ENCODE measurements at places on chromosomes 7 and 10. TPM values are rescaled to one million over a fixed set of nuclear protein-coding genes. Genes with fewer than 3 reads are reported as not detected.

DNA sequence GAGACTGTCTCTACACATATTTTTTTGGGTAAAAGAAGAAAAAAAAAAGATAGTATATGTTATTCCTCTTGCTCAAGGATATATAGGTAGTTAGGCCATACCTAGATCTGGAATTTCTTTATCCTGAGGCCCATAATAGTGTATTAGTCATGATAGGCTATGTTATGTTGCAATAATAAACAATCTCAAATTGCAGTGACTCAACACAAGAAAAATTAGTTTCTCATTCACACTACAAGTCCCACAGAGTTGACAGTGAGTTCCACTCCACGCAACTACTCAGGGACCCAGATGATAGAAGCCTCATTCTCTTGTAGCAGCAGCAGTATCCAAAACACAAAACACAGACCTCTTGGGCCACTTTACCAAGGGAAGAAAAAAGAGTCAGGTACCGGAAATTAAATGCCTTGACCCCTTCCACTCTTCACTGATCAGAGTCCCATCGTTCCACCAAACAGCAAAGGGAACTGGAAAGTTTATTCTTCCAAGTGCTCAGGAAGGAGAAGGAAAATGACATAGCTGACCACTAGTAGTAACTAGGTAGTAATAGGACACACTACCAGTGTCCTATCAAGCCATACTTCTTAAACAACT, 7.4 kb upstream of the C10orf67 start:
- no peak for DNase-seq

DNA sequence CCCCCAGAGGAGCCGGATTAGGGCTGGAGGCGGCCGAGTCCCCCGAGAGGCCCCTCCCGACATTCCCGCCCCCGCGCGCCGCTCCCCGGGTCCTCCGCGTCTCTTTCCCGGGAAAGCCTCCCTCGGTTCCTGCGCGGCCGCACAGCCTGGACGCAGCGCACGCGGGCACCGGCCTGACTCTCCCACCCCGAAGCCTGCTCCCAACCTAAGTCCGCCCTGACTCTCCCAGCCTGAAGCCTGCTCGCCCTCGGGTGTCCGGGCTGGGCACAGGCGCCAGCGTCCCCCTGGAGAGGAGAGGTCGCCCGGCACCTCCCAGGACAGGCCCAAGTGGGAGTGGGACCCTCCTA, 441 bp upstream of the VENTX start:
- no peak for DNase-seq

- DNase-seq = no peak
Measured at GRCh38 chr10:102312683-102313082, 67.4 kb downstream of the GBF1 start.

DNA sequence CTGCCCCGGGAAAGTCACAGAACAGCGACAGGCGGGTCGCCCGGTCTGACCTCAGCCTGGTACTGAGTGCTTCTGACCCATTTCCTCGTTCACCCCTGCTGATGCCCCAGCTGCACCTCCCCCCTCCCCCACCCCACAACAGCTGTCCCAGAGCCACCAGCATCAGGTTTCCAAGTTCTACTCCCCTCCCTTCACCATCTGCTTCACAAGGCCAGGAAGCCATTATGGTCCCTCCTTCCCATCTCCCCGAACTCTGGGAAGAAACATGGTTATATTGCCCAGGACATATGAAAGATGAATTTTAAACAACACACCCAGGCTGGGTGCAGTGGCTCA, 301.9 kb upstream of the GALNT17 start:
- no peak for DNase-seq

Gene NXPH1
- not detected for total RNA-seq

DNA sequence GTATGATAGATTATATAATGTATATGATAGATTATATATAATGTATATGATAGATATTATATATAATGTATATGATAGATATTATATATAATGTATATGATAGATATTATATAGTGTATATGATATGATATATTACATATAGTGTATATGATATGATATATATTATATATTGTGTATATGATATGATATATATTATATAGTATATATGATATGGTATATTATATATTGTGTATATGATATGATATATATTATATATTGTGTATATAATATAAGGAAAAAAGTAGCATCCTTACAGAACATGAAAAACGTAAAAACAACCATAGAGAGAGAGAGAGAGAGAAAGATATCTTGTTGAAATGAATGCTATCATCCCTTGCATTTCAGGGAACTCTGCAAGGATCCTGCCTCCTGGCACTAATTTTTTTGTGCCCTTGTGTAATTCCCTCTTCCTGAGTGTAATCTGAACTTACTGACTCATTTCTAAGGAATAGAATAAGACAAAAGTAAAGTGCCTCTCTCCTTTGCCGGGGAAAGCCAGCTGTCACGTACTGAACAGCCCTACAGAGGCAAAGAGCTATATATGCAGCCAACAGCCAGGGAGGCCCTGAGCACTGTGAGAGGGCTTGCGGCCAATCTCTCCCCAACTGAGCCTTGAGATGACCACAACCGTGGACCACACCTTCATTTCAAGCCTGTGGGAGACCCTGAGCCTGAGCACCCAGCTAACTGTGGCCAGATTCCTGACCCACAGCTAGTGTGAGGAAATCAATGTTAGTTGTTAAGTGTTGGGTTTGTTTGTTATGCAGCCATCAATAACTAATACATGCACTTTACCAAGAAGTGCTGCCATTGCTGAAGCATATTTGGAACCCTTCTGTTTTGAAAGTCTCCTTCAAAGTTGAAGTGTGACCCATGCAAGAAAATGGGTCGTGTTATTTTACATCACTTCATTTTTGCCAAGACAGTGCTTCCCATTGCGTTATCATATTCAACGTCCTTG, 61.1 kb upstream of the EZH2 start:
- no peak for DNase-seq

Gene BTBD16
- 0.25 TPM for total RNA-seq

GRCh38 chr7:81333536-81333935, 414.7 kb upstream of the SEMA3C start:
- no peak for DNase-seq

GRCh38 chr10:101236376-101237080, 7.3 kb upstream of the LBX1 start:
- no peak for DNase-seq

- no peak for DNase-seq
Measured at GRCh38 chr7:114298011-114298410, 116.6 kb upstream of the FOXP2 start.

DNA sequence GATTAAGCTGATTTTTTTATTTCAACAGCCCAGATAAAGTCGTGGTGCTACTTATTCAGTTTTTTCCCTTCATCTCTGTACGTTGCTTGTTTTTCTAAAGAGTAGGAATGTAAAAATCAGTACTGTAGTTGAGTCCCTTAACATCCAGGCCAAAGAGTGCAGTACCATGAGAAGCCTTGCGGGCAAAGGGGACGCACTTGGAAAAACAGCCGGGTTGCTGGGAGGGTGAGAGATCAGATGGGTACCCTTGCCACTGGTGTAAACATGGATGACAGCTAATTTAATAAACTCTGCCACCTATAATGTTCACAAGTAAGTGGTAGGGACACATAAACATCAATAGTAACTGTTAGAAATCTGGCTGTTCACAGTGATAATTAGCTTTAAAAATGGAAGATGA, 175.9 kb downstream of the POU6F2 start:
- DNase-seq = no peak

Gene PTPRN2
- 0.93 TPM for total RNA-seq

DNA sequence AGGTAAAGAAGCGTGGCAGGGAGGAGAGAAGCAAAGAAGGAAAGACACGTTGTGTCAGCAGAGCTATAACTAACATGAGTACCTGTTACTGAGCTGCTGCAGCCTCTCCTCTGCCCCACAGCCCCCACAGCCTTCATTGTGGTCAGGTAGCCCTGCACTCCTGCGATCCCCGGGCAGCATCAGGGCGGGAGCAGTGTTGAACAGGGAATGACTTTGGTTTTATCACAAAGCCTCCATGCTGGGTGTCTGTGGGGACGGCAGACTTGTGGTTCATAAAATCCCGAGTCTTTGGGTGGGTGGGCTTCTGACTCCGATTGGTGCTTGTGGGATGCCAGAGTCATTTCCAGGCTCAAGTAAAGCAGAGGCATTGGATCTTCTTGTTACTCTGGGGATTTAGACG, 14.8 kb upstream of the PRKAG2 start:
- DNase-seq = no peak

DNA sequence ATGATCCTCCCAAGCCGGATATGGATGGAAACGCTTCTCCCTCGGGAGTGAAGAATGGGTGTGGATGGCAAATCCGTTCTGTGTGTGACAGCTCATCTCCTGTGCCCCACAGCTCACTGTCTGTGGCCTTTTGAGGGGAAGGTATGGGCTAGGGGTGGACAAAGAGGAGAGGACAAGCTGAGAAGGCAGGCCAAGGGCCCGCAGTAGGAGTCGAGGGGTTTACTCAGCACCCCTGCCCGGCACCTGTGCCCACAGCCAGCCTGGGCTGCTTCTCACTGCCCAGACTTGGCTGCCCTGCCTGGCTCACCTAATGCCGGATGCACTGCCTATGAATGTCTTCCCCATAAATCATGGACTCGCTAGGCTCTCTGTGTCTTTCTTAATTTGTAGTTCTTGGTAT, 503.8 kb downstream of the TCERG1L start:
- DNase-seq = no peak

DNA sequence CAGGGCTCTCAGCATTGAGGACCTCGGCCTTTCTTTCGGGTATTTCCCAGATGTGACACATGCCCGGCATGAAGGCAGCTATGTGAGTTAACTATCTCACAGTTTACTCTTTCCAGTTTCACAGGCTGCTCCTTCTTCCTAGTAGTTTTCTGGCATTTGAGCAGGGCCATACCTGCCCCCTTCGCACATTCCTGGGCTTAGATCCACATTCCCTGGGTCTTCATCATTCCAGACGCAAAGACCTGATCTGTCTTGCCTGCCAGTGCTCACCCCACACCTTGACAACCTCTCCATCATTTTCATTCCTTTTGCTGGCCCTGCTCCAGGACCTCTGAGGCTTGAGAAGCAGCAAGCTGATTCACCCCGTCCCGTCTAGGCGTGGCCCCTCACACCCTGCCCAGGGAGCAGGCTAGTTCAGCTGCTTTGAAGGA, 227.5 kb downstream of the WDR11 start:
- no peak for DNase-seq

GRCh38 chr10:114684822-114685209, 26.7 kb upstream of the ABLIM1 start:
- no peak for DNase-seq

Gene TACC2
- 348 TPM for total RNA-seq

- DNase-seq = no peak
Measured at GRCh38 chr7:66198956-66199355, 6.2 kb upstream of the TPST1 start.

GRCh38 chr10:119209736-119210355, 2.5 kb downstream of the GRK5 start:
- no peak for DNase-seq

Gene VIPR2
- total RNA-seq = 18.5 TPM

Gene EN2
- not detected for total RNA-seq

DNA sequence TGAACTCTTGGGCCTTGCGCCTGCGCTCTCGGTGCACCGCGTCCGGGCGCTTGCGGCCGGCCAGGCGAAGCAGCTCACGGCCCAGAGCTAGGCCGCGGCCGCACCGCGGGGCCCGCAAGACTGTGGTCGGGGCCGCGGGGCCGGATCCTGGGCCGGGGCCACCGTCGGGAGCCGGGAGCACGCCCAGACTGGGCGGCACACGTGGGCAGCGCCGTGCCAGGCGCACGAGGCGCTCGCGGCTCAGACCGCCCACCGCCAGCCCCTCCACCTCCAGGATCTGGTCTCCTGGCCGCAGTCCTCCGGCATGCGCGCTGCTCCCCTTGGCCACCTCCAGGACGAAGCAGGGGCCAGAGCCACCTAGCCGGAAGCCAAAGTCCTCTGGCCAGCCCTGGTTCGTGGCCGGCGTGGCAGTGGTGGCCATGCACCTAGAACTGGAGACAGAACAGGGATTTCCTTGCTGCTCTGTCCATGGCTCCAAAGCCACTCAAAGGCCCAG, at the start of gene GRID2IP:
Gene GRID2IP (minus strand): TSS at position 446 of the 496 bp plus-strand sequence. CDS start 25 bp downstream, at position 421.
- no peak for DNase-seq

Gene SPDYE16
- 0.32 TPM for total RNA-seq

Gene NOS3
- total RNA-seq = 9.6 TPM

- no peak for DNase-seq
Measured at GRCh38 chr10:6228010-6228511, 25.3 kb downstream of the PFKFB3 start.

- no peak for DNase-seq
Measured at GRCh38 chr10:113843972-113844485, 9.9 kb downstream of the DCLRE1A start.

Gene PTPN20
- 15.9 TPM for total RNA-seq

DNA sequence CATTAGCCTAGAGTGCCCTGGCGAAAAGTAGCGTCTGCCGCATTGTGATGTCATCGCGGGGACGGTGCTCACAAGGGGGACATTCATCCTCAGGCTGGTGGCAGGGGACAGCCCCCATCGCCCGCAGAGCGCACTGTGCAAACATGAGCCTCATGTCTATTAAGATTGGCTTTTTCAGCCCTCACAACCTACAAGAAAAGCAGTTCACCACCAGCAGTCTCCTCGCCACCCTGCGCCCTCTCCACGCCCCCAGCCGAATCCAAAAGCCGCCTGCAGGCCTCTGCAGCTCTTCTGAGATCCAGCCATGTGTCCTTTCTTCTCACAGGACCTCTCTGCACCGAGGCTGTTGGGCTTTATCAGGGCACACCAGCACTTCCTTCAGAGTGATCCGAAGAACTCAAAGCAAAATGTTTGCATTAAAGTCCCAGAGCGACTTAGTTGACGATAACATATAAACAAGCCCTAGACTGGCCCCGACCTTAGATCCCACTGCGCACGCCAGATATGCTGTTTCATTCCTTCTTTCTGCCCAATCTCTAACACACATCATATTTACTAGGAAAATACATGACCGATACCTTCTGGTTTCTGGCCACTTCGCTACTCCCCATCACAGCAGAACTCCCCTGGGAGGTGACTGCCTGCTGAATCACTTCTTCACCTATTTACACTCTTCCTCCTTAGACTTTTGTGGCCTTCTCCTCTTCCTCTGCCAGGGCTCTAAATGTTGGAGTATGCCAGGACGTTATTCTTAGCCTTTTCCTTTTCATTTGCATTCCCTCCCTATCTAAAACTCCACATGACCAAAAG, 206.0 kb upstream of the SH2B2 start:
- DNase-seq = no peak

- no peak for DNase-seq
Measured at GRCh38 chr10:49364051-49364450, 31.8 kb downstream of the DRGX start.

DNA sequence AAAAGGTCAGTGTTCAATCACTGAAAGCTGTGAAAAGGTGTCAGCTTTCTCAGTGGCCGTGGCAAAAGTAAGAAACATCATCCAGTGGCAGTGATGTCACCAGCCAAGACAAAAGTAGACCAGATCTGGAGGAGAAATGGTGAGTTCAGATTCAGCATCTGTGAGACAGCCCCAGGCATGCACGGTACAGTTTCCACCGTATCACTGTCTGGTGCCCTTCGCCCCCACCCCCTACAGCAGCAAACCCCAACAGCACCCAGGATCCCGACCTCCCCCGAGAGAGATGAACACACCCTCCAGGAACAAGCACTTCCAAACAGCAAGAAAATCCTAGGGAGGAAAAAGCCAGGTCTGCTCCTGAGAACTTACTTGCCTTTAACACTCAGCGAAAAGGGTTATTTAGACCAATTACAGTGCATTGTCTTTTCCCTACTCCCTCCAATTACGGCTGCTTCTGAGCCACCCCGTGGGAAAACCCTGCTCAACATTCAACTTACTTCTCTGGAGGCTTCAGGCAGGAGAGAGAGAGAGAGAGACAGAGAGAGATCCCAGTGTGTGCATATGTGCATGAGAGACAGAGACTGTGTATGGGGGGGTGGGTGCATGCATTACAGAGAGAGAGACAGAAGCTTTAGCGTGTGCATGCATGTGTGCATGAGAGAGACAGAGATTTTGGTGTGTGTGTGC, 189.6 kb downstream of the GRID1 start:
- DNase-seq = no peak

Gene EBLN1
- total RNA-seq = not detected

Data from heart left ventricle (tissue), 16 donors.